ENCODE measurements at places on chromosomes 1 and 21.

DNA sequence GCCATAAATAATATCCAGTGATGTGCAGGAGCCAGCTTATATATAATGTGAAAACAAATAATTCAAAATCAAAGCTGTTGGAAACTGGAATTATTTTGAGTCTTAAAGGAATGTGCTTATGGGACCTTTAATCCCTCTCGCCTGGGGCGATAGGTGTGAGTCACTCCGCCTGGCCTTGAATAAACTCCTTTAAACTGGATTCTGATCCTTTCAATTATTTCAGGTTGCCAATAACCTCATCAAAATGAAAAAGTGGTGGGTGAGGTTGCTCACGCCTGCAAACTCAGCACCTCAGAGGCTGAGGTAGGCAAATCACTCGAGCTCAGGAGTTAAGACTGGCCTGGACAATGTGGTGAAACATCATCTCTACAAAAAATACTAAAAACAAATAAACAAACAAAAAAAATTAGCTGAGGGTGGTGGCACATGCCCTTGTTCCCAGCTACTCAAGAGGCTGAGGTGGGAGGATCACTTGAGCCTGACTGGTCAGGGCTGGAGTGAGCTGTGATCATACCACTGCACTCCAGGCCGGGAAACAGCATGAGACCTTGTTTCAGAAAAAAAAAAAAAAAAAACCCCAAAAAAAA, 11.4 kb upstream of the SLC2A5 start:
- DNase-seq, result no peak

DNA sequence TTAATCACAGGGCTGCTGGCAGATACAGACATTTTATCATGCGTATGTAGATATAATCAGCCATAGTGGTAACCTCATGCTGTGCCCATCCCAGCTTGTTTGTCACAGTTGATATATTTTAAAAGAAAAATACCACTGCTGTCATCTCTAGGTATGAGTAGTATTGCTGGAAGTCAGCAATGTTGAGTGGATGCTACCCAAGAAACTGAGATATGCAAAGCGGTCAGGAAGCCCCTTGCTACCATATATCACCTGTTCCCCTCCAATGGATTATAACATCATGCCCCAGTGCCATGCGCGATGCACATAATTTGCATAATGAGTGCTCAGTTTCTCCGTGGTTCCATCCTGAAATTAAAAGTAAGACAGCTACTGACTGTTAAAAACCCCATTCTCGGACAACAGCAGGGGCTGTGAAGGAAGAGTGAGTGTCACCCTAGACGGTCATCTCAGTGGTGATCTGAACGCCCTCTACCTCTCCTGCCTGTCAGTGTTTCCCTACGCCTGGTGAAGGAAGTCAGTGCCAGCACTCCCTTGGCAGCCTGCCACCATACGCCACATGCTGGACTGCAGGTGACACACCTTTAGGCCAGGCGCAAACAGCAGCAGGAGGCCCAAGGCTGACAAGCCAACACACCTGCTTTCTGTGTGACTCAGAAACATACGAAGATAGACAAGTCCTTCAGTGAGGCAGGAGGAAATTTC, 2.7 kb downstream of the IL10RB start:
- DNase-seq, result peak; percentile 60

- no peak for DNase-seq
Measured at GRCh38 chr21:37505963-37506362, 139.4 kb downstream of the DYRK1A start.

GRCh38 chr21:32140151-32140550, 138.7 kb downstream of the MIS18A start:
- no peak for DNase-seq

DNA sequence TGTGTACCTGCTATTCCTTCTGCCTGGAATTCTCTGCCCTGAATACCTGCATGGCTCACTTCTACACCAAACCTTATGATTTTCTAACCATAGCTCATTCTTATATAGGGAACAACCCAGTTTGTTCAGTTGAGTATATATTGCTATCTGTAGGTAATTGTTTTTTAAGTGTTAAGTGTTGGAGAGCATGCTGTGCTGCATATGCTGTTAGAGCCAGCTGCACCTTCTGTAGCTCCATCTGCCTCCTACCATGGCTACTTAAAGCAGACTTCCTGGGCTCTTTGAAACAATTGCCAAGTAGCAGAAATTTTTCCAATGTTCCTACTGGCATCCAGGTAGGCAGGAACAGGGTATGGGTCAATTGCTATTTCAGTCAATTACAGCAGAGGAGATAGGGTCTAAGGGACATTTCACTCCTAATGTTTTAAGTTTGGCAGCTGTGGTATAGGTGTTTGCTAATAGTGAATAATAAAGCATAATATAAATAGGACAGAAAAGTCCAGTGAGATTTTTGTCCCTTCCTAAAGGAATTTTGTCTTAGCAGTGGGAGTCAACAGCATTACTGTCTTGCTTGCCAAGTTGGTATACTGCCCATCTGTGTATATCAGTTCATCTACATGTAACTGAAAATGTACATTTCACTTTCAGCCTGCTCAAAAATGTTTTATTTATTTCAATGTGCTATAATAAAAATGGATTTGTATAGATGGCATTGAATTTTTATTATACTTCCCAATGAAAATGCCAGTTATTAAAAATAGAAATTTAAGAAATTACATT, 34.0 kb upstream of the C1orf115 start:
- no peak for DNase-seq

DNA sequence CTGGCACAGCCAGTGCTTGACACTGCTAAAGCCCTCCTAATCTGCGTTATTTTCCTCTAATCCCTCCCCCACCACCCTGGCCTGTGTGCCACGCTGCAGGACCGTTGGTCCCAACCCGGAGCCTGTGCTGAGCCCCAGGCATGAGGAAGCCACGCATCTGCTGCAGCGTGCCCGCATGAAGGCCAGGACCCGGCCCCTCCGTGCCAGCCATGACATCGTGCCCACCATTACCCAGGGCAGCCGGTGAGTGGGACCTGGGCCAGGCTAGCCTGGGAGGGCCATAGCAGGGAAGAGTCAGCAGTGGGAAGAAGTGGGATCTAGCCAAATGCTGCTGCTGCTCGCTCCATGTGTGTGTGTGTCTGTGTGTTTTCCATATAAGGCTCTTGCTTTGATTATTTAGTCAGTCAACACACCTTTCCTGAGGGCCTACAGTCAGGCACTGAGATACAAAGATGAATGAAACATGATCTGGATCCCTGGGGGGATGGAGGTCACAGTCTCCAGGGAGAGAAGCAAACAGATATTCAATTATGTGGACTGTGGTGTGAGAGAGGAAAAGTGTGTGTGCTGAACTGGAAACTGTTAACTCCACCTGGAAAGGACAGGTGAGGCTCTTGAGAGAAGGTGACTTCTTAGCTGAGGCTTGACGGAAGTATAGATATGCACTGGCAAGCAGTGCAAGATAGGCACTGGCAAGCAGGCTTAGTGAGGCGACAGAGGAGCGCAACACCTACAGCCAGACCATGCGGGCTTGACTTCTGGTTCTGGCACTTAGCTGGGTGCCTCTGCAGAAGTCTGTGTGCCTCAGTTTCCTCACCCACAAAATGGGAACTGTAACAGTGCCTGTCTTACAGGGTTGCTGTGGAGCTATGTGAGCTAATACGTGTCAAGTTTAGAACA, 15.9 kb downstream of the KIAA1614 start:
- no peak for DNase-seq

DNA sequence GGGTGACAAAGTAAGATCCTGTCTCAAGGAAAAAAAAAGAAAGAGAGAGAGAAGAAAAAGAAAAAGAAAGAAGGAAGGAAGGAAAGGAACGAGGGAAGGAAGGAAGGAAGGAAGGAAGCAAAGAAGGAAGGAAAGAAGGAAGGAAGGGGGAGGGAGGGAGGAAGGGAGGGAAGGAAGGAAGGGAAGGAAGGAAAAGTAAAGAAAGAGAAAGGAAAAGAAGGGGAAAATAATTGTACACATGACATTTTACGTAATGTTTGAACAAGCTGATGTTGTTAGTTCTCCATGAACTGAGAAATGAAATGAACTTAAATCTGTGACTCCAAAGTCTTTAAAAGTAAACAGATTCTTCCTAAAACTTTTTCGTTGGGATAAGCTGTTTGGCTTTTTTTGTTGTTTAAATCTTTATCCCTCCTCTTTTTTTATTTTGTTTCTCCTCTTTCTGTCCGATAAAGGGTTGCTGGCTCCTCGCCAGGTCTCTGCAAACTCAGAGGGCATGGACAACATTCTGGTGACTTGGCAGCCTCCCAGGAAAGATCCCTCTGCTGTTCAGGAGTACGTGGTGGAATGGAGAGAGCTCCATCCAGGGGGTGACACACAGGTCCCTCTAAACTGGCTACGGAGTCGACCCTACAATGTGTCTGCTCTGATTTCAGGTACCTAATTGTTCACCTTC, 59.8 kb downstream of the IL12RB2 start:
- no peak for DNase-seq

GRCh38 chr1:53899206-53899628, 5.2 kb downstream of the DIO1 start:
- no peak for DNase-seq

DNA sequence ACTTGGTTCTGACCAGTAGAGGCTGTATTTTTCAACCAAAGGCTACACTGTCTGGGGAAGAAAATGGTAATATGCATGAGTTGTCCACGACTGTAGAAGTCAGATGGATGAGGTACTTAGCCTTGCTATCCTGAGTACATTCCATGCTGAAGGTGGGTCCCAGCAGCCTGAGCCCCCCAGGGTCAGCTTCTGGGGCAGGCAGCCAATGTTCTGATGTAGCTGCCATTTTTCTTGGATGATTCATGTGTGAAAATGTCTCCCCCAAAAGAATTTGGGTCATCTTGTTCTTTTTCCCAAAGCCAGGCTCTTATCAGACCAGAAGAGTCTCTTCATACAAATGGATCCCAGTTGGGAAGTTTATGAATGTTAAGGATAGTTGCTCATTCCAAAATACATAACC, 172.2 kb upstream of the UBE2U start:
- no peak for DNase-seq

DNA sequence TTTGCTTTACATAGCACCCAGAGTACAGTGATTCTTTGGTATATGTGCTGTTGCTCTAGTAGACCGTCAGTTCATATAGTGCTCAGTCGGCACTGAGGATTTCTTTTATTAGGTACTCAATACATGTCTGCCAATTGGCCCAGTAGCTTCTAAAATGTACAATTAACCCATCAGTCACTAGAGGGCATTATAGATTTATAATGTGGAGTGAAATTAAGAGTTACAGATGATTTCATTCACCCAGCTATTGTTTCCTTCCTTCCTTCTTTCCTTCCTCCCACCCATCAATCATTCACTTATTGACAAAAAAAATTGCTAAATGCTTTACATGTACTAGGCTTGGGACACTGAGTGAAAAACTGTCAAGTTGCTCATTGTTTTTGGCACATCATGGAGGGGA, 263.6 kb upstream of the USP24 start:
- DNase-seq, result no peak
